ENCODE measurements at places on chromosomes 5 and 9. TPM values are rescaled to one million over a fixed set of nuclear protein-coding genes. Genes with fewer than 3 reads are reported as not detected.

GRCh38 chr5:133088064-133088463, 36.3 kb downstream of the HSPA4 start:
- H3K4me1 ChIP-seq: no peaks in the 10 kb centered on the region
- H3K4me3 ChIP-seq: no peak overlapping the region
- H3K27me3 ChIP-seq: no peaks in the 10 kb centered on the region

C5orf46 gene
- not detected for total RNA-seq

ECM2 gene
- total RNA-seq: 62.2 TPM

SPATA31E1 gene
- not detected for total RNA-seq

INVS gene
- 26.2 TPM for total RNA-seq

- H3K36me3 ChIP-seq: no peaks in the 10 kb centered on the region
- H3K27me3 ChIP-seq: no peaks in the 10 kb centered on the region
- H3K4me3 ChIP-seq: no peak overlapping the region
- no peak overlapping the region for H3K27ac ChIP-seq
These were observed 201.8 kb downstream of the CDH12 start for GRCh38 chr5:22651355-22651754.

STPG3 gene
- 0.36 TPM for total RNA-seq

PDE6A gene
- under 0.01 TPM for total RNA-seq

GRCh38 chr9:19161257-19162025, 34.1 kb upstream of the PLIN2 start:
- peaks cover 18% of the 10 kb centered on the region for H3K4me1 ChIP-seq
- no peaks in the 10 kb centered on the region for H3K27me3 ChIP-seq
- H3K27ac ChIP-seq: peak overlapping the region; percentile 77
- peak; percentile 89 for DNase-seq
- no peaks in the 10 kb centered on the region for H3K36me3 ChIP-seq

DNA sequence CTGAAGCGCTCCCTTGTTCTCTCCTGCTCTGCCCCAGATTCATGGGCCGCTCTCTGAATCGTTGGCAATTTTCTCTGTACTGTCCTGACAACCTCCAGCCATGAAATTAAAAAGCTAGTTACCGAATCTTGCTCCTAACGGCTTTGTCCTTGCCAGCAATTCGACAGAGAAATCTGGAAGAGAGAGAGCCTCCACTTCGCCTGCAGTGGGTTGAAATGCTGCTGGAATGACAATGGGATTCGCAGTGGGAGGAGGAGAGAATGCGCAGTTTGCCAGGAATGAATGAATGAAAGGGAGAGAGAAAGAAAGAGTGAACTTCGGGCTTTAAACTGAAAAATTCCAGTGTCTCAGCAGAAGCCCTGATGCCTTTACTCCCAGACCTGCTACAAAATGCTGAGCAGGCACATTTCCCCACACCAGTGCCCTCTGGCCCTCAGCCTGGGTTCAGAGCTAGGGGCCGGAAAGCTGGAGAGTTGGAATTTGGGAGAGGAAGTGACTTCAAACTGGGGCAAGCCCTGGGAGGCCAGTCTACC, 11.5 kb upstream of the BOD1 start:
- H3K36me3 ChIP-seq: no peaks in the 10 kb centered on the region
- H3K4me3 ChIP-seq: peak overlapping the region; percentile 30
- no peak overlapping the region for H3K27ac ChIP-seq

DNA sequence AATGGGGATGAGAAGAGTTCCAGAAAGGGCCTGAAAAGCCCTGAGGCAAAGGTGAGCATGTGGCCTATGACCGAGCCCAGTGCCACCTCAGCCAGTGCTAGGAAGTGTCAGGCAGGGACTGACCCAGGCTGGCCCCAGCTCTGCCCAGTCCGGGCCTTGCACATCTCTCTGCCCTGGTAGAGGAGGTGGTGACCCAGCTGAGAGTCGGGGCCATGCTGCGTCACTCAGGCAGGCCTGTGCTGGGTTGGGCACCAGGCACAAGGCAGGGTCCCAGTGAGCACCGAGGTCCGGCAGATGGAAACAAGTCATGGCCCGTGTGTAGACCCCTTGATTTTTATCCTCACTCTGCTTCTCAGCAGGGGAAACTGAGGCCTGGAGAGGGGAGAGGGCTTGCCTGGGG, 729 bp downstream of the CDHR2 start:
- no peaks in the 10 kb centered on the region for H3K4me1 ChIP-seq
- DNase-seq: peak; percentile 36
- H3K27me3 ChIP-seq: no peaks in the 10 kb centered on the region
- H3K36me3 ChIP-seq: no peaks in the 10 kb centered on the region
- no peak overlapping the region for H3K27ac ChIP-seq

MAMDC4 gene
- 0.88 TPM for total RNA-seq

- no peaks in the 10 kb centered on the region for H3K36me3 ChIP-seq
- no peaks in the 10 kb centered on the region for H3K4me1 ChIP-seq
- H3K27ac ChIP-seq: no peak overlapping the region
- no peak for DNase-seq
- no peaks in the 10 kb centered on the region for H3K27me3 ChIP-seq
These were observed 314.1 kb upstream of the PTGER4 start for GRCh38 chr5:40365342-40366330.

- H3K27ac ChIP-seq: no peak overlapping the region
- no peak for DNase-seq
- no peaks in the 10 kb centered on the region for H3K36me3 ChIP-seq
- no peak overlapping the region for H3K4me3 ChIP-seq
- no peaks in the 10 kb centered on the region for H3K27me3 ChIP-seq
- H3K4me1 ChIP-seq: no peaks in the 10 kb centered on the region
These were observed 28.2 kb downstream of the CDH10 start for GRCh38 chr5:24616566-24616965.

DNA sequence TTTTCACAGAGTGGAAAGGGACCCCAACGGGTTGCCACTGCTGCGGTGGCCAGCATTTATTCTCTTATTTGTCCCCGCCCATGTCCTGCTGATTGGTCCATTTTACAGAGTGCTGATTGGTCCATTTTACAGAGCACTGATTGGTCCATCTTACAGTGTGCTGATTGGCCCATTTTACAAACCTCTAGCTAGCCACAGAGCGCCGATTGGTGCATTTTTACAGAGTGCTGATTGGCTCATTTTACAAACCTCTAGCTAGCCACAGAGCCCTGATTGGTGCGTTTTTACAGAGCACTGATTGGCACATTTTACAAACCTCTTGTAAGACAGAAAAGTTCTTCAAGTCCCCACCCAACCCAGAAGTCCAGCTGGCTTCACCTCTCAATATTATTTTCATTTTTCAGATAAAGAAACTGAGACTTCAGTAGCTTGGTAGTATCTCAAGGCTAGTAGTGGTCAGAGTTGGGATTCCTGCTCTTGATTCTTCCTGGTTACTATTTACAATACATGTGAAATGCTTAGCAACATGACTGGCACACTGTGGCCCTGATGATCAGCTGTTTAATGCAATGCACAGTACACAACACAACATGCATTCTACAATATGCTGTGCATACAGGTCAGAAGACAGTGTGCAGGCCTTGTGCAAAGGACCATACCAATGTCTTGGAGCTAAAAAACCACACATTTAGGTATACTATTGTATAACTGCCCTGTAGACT, 63.6 kb upstream of the BOD1 start:
- H3K36me3 ChIP-seq: no peaks in the 10 kb centered on the region
- H3K4me1 ChIP-seq: no peaks in the 10 kb centered on the region
- H3K27ac ChIP-seq: no peak overlapping the region
- no peak for DNase-seq

Measured in osteoblast (primary cell).